ENCODE measurements at places on chromosomes 7 and 10.

GRCh38 chr10:38050212-38050611 lies 39.7 kb downstream of the ZNF33A start:
- peak; percentile 50 for DNase-seq

DNA sequence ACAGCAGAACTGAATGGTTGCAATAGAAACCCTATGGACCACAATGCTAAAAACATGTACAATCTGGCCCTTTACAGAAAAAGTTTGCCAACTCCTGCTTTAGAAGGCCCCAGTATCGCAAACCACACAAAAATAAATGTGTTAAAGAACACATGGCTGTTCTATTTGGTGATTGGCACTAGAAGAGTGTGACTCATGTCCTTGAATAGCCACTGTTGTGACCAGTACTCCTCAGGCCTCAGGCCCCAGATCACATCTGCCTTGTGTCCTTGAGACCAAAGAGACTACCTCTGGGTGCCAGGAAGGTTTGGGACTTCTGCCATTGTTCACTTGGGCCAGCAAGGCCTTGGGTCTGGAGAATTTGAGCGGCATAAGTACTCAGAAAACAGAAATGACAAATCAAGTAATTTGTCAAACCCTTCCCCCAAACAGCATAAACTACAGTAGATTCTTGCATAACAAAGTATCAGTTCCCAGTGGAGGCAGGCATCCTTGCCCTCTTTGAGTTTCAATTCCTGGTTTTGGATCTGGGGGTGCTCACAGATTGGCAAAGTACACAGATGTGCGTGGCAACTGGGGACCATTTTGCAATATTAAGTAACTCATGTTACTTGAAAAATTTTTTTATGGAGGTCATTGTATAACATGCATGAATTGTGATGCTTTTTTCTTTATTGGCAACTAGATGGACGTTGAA lies 50.2 kb downstream of the MTURN start:
- no peak for DNase-seq

DNA sequence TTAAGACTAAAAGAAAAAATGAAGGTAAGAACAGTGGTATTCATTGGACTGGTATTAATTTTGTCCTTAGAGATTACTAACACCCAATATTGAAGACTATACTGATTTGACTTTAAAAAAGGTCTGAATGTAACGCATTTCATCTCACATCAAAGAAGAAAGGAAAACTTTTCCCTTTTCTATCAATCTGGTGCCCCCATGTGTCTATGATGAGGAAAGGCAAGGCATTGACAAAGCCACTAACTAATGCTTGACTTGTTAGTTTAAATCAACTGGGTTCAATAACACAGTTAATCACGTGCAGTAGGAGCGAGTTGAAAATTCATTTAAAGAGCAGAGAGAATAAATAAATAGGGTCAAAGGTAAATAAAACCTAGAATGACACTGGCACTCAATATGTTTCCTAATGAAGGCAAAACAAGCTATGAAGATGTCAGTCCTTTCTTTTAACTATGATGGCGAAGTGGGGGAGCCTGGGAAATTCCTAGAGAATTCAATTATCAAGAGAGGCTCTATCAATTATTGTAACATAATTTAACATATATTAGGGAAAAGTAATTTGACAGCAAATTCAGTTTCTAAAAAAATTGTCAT lies 180.9 kb downstream of the ANK3 start:
- peak; percentile 69 for DNase-seq

DNA sequence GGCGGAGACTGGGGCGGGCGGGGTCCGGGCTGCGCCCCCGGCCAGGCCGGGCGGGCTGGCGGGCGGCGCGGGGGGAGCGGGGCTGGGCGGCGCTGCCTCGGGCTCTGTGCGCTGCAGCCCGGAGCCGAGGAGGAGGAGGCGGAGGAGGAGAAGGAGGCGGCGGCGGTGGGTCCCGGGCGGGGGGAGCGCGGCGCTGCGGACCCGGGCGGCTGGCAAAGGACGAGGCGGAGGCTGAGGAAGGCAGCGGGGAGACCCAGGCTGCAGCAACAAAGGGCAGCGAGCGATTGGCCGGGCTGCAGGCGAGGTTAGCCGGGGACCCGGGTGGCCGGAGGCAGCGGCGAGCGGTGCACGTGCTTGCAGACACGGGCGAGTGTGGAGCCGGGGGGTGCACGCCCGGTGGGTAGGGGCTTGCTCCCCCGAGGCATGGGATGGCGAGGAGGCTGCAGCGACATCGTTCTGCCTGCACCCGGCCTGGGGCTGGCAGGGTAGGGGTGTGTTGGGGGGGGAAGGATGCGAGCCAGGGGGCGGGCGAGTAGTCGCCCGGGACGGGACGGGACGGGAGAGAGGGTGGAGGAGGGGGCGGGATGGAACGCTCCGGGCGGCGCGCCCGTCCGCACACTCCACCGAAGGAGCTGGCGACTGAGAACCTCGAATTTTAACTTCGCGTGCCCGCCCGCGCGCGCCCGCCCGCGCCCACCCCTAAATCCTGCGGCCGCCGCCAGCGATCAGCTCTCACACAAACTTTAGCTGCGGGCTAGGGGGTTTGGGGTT lies 844 bp upstream of the KAT6B start:
- DNase-seq: no peak

DNA sequence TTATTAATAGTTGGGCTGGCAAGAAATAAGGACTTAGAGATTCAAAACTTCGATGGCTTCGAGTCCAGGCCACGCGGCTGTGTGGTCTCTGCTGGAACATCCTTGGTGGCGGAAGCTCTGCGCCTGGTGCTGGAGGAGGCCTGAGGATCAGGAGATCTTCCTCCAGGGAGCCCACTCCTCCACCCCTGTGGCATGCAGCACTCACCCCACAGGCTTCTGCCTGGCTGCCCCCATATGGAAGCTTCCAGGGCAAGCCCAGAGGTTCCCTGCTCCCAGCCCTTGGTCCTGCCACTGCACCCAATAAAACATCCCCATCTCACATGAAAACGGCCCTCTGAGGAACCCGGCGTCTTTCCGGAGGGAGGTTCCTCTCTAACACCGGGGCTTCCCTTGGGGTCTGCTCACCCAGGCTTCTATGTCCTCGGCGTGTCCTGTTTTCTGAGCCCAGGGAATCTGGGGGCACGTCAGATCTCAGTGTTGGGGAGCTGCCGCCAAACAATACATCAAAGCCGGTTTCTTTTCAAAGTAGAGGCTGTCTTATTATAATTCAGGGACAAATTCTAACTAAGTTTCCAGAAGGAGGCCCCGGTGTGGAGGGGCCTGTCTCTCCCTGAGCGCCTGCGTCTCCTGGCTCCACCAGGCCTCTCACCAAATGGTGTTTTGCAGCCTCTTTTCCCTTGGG lies 32.4 kb downstream of the CALML3 start:
- no peak for DNase-seq

DNA sequence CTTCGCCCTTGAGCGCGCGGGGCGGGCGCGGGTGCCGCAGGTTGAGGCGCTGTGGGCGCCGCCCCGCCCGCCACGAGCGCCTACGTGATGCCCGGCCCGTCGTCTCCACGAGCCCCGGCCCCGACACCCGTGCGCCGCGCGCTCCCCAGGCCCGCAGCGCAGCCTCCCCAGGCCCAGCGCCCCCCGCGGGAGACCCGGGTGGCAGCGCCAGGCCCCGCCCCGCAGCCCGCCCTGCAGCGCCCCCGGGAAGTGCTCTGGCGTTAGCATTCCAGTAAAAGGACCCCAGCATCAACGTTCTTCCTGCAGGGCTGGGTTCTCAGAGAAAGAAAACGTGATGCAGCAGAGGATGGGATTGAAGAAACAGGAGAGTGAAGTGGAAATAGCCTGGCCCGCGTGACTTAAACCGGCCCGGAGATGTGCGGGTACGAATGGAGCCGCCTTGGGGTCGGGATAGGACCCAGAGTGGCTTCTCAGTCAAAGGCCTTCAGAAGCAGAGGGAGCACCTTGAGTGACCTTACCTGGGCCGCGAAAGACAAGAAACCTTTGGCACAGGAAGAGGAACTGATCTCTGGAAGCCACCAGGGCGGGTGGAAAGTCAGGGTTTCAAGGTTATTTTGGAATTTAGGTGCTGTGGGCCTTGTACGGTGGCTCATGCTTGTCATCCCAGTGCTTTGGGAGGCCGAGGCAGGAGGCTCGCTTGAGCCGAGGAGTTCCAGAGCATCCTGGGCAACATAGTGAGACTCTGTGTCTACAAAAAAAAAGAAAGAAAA lies 1.8 kb downstream of the PFKP start:
- no peak for DNase-seq

GRCh38 chr7:23000597-23001360 lies 13.2 kb downstream of the HYCC1 start:
- no peak for DNase-seq

GRCh38 chr10:22573820-22574569 lies 140.4 kb downstream of the PIP4K2A start:
- DNase-seq: peak; percentile 55

GRCh38 chr7:28755255-28755654 lies 202.9 kb downstream of the TRIL start:
- no peak for DNase-seq

GRCh38 chr7:21029006-21029405 lies 242.3 kb upstream of the SP8 start:
- DNase-seq: no peak

DNA sequence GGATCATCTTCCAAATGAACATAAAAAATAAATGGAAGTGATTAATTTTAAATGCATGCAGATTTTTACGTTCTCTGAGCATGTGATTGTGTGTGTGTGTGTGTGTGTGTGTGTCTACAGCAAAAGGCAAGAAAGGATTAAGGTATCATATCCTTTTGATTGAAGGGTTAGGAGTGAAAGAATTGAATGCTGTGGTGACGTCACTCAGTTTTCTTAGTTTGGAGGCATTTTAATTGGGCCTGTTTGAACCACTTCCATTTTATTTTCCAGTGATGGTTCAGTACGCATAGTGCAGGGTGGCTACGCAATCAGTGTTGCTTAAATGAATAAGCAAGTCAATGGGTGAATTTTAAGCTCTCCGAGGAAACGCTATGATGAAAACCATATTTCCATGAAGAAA lies 31.3 kb downstream of the TACC2 start:
- no peak for DNase-seq

DNA sequence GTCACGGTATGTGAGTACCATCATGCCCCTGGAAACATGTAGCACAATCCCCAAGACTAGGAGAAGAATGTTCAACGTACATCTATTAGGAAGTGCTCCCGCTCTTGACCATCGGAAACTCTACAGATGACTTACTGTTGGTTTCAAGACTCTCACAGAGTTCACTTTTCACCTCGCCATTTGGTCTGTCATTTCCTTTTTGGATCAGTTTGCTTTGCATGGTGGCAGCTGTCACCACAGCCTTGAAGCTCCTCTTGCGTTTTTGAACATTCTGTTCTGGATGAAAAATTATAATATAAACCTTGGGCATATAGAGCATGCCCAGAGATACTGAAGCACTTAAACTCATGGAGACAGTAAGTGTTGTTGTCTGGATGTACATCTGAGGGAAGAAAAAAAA lies 806.8 kb downstream of the GRM8 start:
- no peak for DNase-seq

DNA sequence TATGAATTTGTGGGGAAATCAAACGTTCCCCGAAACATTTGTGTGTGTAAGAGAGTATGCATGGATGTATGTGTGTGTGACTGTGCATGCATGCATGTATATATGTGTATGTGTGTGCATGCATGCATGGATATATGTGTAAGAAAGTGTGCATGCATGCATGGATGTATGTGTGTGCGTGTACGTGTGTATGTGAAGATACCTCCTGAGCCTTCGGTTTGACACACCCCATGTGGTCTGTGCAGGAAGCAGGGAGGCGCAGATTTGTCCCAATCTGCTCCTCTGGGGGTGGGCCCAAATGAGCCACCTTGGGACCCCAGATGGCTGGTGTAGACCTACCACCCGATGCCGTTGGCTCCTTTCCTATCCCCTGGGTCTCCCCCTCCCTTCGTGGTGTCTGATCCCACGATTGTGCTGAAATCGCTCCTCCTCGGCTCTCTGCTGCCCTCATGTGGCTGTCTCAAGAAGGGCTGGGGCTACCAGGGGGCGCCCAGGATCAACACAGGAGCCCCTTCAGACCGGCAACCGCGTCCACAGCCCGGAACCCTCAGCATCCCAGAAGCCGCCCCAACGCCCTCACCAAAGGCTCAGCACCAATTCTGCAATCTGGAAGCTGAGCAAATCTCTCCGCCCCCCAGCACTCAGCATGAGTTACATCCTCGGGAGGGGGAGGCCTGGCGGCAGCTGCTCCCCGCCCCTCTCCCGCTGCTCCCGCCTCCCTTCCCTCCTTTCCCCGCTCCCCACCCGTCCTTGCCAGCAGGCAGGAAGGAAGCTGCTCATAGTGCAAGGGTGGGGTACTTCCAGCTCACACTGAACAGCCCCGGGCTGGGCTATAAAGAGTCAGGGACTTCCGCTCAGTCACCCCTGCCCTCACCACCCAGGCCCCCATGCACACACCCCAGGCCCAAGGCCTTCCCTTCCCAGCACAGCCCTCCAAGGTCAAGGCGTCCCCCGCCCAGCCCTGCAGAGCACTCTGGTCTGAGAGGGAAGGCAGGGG lies 2.3 kb upstream of the NOS3 start:
- peak; percentile 44 for DNase-seq

DNA sequence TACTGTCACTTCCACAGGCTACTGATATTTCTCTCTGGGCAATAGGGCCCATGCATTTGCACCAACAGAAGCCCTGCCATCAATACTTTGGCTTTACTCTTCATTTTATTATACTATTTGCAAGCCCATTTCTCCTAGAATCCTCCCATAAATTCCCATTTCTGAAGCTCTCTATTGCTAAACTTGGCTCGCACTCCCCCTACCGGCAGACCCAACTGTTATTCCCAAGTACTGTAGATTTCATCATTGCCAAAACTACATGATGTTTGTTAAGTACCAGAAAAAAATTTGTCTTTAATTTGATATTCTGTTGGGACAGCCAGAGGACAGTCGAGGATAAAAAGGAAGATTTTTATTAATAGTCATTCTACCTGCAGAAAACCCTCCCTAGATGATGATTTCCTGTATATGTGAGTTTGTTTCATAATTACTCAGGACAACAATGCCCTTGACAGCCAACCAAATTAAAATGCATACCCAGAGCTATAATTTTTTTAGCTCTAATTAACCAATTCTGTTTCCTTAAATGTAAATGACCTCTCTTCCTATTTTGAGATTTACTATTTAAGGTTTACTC lies 298.6 kb downstream of the REEP3 start:
- peak; percentile 91 for DNase-seq

DNA sequence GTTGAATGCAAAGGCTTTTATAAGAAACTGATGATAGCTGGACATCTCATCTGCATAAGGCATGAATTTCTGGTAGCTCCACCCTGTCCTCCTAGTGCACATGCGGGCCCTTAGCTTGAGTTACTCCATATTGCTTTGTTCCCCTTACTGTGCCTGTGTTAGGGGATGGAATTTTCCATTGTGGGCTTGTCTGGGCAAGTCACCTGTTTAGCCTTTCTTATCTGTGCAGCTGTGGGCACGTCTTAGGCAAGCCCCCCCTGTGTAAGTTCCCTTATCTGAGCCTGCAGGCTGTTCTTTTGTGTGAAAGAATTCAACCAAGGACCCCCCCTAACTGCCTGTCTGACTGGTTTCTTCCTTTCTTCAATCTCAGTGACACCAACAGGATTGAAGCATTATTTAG lies 14.5 kb upstream of the CROT start:
- no peak for DNase-seq

- no peak for DNase-seq
Measured at GRCh38 chr10:98154076-98154475, 19.6 kb downstream of the R3HCC1L start.

- DNase-seq: no peak
Measured at GRCh38 chr7:140738280-140738679, 41.8 kb downstream of the NDUFB2 start.
